ENCODE measurements at places on chromosomes 3 and 15.

DNA sequence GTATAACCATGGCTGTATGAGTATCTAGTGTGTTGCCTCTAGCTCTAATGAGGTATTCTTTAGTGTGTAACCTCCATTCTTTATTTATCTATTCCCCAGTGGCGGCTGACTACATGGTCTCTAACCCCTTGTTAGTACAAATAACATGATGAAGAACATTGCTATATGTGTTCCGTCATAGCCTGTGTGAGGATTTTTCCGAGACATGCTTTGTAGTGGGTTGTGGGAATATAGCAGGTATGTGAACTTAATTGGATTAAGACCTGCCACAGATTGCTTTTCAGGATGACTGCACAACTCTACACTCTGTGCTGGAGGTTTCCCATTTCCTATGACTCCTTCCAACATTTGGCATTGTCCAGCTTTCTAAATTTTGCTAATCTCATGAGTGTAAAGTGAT is 563.4 kb downstream of the ROBO1 start:
- DNase-seq: no peak

- DNase-seq: no peak
Measured at GRCh38 chr3:188834349-188834748, 337.4 kb upstream of the TPRG1 start.

DNA sequence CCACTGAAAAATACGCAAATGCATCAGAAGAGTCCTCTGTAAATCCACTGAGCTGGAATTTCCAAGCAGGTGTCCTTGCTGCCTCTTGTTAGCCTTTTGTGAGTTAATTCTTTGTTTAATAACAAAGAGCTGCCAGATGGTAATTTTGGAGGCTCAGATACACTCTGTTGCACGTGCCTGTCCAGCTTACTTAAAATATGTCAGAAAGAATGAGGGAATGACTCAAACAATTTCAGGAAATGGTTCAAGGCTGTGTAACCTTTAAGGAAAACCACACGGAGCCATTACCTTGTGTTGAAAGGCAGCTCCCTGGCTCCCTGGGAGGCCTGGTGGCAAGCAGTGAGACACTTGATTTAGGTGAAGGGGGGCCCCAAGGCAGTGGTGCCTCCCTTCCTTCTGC is 302.2 kb upstream of the CTDSPL start:
- DNase-seq: no peak

DNA sequence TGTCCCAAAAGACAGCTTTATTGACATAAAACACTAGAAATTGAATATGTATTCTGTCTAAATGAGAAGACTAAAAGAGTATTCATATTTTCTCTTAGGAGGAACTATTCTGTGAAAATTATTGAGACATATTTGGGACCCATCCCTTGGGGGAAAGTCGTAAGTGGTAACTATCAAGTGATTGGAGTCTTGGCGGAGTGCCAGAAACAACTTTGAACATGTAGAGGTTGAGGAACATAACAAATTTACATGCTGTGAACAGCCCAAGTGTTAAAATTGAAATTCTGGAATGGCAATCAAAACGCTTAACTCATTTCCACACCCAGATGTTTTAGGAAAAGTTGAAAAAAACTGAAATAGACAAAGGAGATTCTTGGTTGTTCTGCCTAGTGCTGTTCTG is 1034.6 kb downstream of the NSUN3 start:
- no peak for DNase-seq

- no peak for DNase-seq
Measured at GRCh38 chr15:92655178-92655995, at the start of gene FAM174B. TSS of gene FAM174B (minus strand) at chr15:92655775.

DNA sequence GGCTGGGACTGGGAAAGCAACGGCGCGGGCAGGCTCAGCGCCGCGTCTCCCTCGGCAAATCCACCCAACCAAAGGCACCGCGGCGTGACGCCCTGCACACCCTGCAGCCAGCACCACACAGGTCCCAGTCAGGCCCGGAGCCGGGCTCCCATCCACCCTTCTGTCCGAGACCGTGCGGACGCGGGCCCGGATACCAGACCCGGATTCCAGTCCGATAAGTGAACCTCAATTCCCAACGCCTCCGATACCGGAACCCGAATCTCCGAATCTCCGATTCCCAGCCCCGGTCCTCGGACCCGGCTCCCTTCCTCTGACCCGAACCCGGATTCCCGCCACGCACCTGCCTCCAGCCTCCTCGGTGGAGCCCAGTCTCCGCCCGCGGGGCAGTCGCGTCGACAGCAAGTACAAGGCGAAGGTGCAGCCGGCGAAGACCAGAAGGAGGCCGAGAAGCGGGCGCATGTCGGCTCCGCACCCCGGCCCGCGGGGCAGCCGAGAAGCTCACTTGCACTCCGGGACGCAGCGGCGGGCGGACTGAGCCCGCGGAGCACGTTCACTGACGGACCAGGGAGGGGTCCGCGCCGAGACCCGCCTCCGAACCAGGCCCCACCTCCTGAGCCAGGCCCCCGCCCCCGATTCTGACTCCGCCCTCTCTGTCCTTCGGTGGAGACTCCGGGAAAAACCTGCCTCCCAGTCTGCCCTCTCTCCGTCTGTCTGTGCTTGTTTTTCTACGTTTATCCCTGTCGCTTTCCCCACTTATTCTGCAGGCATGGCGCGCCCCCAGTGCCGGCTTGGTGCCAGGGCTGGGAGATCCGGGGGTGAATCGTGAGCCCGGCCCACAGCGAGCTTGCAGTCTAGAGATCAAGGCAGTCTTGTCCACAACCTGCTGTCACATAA is at the start of gene TMEM41A:
TMEM41A (minus strand) TSS at position 533 of the 894 bp plus-strand sequence; CDS start at position 459, 74 bp downstream.
- peak; percentile 85 for DNase-seq

DNA sequence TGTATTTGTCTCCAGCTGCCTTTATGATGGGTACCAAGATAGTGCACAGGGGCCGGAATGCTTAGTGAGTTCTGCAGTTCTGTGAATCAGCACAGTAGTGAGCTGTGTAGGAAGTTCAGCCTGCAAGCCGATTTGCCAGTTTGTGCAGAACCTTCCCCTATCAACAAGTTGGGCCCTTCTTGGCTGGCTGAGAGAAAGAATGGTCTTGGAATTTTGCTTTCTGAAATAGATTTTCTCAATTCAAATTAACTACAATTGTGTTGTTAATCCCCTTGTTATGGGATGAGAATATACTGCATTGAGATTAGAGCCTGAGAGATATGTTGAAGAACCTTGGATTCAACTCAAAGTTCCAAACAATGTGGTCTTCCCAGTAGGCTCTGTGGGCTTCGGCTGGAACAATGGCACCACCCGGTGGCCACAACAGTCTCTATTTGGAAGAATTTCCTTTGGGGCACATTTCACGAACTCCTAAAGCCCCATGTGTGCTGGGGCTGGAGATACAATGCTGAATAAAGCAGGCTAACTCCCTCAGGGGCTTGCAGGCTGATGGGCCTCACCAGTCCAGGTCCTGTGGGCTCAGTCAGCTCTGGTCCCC is 59.1 kb downstream of the TRIM42 start:
- no peak for DNase-seq

- no peak for DNase-seq
Measured at GRCh38 chr3:69385723-69386555, at the start of gene FRMD4B. TSS of gene FRMD4B (minus strand) at chr3:69386088. CDS start at chr3:69385989, 99 bp downstream.

All from stimulated activated CD8-positive, alpha-beta memory T cell treated with anti-CD3 and anti-CD28 coated beads, Interleukin-15, amount 100 ng/mL, for 1 hour (primary cell).